ENCODE measurements at places on chromosomes 2 and 18.
A peak's percentile ranks its signal among the peaks of the same experiment; 100 is the strongest.

- no peak for DNase-seq
Measured at GRCh38 chr2:207603486-207603885, 21.7 kb downstream of the METTL21A start.

DNA sequence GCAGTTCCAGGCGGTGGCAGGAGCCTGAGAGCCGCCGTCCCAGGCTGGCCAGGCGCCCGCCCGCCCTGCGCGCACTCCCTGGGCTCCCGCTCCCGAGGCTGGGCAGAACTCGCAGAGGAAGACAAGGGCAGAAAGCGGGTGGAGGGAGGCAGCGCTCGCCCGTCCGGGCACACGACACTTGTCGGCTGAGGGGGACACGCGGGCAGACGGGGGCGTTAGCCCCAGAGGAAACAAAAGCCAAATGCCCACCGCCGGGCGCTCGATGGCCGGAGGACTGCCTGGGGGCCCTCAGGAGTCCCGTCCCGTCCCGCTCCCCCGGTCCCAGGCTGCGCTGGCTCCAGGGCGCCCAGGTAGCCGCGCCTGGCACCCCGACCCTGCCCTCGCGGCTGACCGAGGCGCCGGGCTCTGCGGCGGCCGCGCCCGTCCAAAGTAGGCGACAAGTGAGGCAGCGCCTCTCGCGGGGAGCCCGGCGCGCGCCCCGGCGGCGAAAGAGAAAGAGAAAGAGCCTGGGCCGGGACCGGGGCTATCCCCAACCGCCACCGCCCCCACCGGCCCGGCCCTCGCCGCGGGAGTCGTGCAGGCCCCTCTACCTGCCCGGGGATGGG, 491 bp downstream of the L3MBTL4 start:
- DNase-seq, result peak; percentile 6

GRCh38 chr2:5020116-5020875, 671.9 kb upstream of the SOX11 start:
- no peak for DNase-seq

- no peak for DNase-seq
Measured at GRCh38 chr18:48660346-48661228, 121.8 kb downstream of the CTIF start.

Data from stimulated activated CD8-positive, alpha-beta memory T cell treated with anti-CD3 and anti-CD28 coated beads, Interleukin-2, amount 100 ng/mL, for 1 hour (primary cell).